ENCODE measurements at places on chromosomes 16 and 17.

GRCh38 chr17:76276461-76277299, 11.5 kb downstream of the UBALD2 start:
- DNase-seq: peak; percentile 62

GRCh38 chr16:1958715-1959268, 546 bp upstream of the NDUFB10 start:
- no peak for DNase-seq

DNA sequence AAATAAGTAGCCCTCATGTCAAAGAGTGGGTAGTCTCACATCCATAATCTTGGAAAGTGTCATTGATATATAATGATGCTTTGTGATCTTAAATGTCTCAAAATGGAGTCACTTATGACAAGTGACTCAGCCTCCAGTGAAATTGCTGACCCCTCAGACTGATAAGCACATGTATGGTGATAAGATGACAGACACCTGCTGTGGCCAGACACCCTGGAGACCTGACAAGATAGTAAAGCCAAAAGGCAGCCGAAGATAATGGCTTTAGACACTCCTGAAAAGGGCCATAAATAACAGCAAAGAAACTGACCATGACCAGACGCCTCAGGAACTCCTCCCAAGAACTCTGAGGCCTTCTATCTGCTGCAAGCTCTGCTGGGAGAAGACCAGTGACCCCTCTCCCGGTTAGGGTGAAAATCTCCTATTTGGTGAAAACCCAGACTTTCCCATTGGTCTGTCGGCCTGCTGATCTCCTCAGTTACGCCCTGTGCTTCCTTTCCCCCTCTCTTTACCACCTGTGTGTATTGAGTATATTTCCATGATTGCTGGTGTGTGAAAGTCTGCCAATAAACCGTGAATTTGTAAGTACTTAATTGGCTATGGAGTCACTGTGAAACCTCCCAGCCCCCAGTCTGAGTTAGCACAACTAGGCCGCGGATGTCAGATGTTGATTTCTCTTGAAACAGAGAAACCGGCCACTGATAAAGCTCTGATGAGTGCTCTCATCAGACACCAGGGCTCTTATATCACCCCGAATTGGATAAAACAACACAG, 226.7 kb upstream of the MYOCD start:
- DNase-seq: no peak

DNA sequence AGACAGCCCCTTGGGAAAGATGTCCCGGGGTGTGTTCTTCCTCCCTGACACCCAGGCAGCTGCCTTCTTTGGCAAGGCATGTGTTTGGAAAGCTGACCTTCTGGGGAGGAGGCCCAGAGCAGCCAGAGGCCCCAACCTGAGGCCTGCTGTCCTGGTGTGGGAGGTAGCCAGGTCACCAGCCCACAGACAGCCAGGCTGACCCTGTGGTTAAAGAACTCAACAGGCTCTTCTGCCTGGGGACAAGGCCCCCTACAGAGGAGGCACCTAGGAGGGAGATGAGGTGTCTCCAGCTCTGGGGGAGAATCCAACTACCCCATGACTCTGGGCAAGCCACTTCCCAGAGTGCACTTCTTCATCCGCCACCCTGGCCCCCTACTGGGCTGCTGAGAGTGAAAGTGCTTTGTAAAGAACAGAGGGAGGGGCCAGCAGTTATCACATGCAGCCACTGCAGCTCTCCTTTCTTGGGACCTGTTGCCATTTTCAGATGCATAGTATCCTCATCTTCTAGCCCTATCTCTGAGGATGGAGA, 13.1 kb upstream of the SREBF1 start:
- peak; percentile 53 for DNase-seq

GRCh38 chr16:89646906-89647305, 10.6 kb downstream of the CHMP1A start:
- no peak for DNase-seq

DNA sequence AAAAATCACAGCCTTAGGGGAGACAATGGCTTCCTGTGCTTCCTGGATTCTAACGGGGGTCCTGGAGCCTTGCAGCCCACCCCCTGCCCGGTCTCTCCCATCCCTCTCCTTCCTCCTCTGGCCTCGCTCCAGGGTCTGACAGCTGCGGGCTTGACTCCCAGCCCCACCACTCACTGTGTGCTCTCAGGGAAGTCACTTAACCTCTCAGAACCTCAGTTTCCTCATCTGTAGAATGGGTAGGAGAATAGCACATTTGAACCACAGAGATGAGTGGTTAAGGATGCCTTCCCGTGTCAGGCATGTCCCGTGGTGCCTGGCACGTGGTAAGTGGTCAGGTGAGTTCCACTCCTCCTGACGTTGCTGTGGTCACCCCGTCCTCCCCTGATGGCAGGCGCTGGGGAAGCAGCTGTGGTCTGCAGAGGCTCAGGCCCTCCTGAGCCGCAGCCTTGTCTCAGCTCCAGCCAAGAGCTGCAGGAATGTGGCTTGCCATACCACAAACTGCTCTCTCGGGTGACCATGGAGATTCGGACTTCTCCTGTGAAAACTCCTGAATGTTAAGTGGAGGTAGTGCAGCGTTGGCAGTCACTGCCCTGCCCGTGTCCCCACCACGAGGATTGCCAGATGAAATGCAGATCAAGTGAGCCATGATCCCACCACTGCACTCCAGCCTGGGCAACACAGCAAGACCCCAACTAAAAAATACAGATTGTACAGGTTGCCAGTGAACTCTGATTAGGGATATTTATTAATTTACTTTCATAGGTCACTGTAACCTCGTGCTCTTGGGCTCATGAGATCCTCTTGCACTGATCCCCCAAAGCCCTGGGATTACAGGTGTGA, 85.7 kb downstream of the NT5M start:
- DNase-seq: no peak

DNA sequence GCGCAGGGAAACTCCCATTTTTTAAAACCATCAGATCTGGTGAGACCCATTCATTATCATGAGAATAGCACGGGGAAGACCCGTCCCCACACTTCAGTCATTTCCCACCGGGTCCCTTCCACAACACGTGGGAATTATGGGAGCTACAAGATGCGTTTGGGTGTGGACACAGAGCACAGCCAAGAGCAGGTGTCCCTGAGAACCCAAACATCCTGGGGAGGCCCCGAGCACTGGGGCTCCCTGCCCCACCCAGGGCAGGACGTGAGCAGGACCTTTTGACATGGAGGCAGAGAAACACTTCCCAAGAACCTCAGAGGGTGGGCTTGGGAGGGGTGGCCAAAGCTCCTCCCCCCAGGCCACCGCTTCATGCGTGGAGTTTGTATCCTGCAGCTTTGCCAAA, 89.9 kb upstream of the DNAH17 start:
- DNase-seq: no peak

GRCh38 chr16:89993971-89994370, 25.3 kb downstream of the DBNDD1 start:
- no peak for DNase-seq

GRCh38 chr17:48910370-48910769, 2.2 kb downstream of the UBE2Z start:
- DNase-seq: no peak

DNA sequence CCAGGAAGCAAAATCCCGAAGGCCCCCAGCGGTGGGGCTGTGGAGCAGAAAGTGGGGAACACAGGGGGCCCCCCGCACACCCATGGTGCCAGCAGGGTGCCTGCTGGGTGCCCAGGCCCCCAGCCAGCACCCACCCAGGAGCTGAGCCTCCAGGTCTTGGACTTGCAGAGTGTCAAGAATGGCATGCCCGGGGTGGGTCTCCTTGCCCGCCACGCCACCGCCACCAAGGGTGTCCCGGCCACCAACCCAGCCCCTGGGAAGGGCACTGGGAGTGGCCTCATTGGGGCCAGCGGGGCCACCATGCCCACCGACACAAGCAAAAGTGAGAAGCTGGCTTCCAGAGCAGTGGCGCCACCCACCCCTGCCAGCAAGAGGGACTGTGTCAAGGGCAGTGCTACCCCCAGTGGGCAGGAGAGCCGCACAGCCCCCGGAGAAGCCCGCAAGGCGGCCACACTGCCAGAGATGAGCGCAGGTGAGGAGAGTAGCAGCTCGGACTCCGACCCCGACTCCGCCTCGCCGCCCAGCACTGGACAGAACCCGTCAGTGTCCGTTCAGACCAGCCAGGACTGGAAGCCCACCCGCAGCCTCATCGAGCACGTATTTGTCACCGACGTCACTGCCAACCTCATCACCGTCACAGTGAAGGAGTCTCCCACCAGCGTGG, 6.5 kb downstream of the CBX2 start:
- no peak for DNase-seq

GRCh38 chr17:41870627-41871026, 5.4 kb upstream of the KLHL11 start:
- DNase-seq: no peak

DNA sequence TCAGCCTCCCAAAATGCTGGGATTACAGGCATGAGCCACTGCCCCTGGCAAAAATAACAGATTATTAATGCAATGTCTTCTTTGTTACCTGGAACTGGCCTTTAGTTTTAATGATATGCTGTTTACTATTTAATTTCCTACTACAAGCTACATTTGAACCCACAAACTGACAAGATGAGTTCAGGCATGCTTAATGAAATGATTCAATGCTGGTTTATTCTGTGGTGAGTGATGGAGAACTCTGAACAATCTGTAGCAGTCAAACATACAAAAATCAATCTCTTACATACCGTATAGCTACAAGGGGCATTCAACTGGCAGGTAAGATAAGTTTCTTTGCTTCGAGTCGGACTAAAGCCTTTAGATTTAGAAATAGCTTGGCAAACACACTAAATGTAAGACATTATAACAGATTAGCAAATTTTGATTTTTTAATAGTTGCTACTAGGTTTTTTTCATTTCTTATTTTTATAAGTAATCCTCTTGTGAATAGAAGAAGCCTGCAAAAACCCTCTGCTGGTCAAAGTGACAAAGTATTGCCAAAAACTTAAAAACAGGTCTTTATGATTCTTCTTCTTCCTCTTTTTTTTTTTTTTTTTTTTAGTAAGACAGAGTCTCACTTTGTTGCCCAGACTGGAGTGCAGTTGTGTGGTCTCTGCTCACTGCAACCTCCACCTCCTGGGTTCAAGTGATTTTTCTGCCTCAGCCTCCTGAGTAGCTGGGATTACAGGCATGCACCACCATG, 138.5 kb downstream of the SSH2 start:
- DNase-seq: no peak

Measured in GM03348 (cell line).